ENCODE measurements at places on chromosomes 2 and 18. TPM values are rescaled to one million over a fixed set of nuclear protein-coding genes. Genes with fewer than 3 reads are reported as not detected.

- DNase-seq, result peak; percentile 35
Measured at GRCh38 chr2:228841877-228842276, 429.2 kb downstream of the PID1 start.

GRCh38 chr18:74980669-74981068 lies 228.3 kb downstream of the PTGR3 start:
- DNase-seq, result no peak

The DTNA gene
- 1.6 TPM for total RNA-seq

The GCKR gene
- not detected for total RNA-seq

The ASPRV1 gene
- total RNA-seq, result 0.68 TPM

DNA sequence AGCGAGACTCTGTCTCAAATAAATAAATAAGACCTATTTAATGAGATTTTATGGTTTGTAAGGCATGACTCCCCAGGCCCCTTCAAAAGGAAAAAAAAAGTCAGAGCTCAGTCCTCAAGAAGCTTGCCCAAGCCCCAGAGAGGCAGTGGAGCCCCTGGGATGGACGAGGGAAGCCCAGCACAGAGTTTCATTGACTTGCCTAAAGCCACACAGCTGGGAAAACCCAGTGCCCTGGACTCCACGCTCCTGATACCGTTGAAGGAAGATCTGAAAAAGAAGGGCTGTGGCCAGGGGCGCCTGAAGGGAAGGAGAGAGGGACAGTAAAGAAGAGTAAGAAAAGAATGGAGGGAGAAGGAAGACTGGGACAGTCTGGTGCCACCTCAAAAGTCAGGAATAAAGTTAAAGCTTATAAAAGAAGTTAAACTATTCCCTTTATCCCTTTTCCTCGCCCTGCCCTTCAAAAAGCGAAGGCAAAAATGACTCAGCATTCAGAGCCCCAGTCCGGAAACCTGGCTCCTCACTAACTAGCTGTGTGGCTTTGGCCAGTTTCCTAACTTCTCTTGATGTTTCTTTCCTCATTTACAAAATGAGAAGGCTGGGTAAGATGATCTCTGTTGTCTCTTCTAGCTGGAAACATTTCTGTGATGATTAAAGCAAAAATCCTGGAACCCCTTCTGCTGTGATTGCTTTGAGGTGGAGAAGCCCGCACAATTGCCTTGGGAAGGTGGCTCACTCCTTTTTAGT lies 46.7 kb downstream of the LYPD1 start:
- DNase-seq, result peak; percentile 96

The REG3A gene
- total RNA-seq, result not detected

DNA sequence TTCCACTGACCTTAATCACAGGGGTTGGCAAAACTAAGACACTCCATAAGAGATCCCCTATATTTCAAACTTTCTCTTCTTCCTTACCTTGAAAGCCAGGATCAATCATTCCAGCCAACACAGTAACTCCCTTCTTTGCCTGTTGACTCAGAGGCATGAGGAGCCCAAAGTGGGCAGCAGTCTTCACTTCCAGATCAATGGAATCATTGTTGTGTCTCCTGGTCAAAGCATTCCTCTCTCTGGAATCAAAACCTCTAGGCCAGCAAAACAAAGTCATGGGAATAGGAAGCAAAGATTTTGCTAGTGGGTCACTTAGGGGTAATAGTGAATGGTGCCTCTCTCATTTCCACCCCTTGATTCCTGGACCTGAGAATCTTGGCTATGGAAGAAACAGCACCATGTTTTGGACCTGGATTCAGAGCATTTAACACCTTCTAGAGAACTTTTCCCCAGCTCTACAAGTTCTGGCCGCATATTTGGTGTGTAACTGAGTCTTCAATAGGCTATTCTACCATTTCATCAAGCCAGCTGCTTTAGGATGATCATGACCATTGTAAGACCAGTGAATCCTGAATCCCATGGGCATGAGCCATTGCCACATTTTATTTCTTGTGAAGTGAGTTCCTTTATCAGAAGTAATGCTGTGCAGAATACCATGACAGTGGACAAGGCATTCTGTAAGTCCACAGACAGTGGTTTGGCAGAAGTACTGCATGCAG lies 65.7 kb upstream of the SERPINE2 start:
- DNase-seq, result peak; percentile 54

GRCh38 chr2:17476064-17476463 lies 42.2 kb downstream of the RAD51AP2 start:
- DNase-seq, result no peak

The IL36A gene
- not detected for total RNA-seq

DNA sequence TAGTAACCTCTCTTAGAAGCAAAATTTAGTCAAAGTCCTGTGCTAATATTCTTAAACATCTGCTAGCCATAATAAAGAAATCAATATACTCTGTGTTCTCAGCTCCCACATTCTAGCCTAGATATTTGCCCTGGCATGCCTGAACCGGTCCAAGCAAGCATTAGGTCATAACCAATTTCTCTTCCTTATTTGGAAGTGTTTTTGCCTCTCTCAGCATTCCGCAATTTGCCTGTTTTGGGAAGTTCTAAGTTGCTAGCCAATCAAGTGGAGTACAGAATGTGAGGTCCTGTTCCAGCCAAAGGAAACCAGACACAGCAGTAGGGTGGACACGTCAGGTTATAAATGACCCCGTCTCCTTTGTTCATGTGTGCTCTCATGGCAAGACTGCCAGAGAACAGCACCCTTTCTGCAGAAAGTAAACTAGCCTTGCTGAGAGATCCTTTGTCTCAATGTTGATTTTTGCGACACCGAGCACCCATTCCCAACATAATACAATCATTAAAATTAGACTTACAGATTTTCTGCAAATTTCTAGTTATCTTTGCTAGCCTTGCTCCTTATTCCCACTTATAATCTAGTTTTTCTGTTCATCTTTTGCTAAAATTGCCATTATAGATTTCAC lies 13.0 kb upstream of the SULT1C4 start:
- peak; percentile 17 for DNase-seq

- DNase-seq, result no peak
Measured at GRCh38 chr2:75348307-75348706, 149.0 kb upstream of the TACR1 start.

DNA sequence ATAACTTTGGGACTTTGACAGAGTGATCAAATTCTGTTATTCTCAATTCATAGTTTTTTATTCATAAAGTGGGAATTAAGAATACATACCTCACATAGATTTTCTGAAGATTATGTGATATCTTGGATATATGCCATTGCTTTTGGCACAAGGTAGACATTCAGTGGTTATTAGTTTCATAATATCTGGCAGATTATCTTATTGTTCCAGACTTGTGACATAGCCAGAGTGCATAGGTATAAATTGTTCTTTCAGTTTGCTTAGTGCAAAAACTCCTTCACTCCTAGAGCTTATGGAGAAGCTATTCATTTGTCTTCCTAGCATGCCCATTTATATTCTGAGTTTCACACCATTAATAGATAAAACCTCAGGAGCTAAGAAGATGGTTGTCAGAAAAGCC lies 222.0 kb downstream of the KCNE4 start:
- DNase-seq, result no peak

- DNase-seq, result no peak
Measured at GRCh38 chr18:9804517-9805104, 81.2 kb upstream of the TXNDC2 start.

DNA sequence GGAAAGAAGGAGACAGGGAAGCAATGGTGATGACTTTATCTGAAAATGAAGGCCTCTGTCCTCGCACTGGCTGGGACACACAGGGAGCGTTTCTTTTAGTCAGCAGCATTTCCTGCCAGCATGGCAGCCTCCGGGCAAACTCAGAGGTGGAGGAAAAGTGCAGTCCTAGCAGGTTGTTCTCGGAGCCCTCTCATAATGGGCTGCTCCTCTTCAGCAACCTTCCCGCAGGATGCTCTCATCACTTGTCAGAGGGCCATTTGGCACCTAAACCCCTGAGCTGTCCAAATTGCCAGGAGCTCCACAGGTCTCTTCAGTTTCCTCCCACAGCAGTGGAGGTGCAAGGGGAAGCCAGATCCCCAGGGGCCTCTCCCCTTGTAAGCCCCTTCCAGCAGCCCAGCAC lies 6.2 kb downstream of the STK39 start:
- DNase-seq, result peak; percentile 53

DNA sequence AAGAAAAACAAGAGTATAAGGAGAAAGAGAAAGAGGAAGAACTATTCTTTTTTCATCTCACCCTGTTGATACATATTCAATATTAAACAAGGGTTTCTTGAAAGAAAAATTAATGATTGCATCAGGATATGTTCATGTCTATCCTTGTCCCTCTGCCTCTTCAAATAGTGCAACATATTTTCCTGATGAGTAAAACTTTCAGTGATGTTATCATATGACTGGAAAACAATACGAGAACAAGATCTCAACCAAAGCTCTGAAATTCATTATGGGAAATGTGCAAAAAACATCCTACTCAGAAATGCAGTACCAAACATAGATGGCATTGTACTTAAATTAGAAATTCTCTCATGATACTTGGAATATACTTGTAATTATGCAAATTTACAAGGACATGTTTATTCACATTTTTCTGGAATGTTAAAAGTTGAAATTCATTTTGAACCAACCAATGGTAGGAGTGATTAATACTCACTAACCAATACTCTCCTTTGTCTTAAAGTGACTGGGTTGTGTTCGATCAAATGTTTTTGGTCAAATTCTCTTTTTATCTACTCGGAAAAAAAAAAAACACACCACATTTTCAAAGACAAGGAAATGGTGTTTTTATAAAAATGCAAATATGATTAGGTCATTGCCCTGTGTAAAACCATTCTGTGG lies 148.9 kb upstream of the GULP1 start:
- DNase-seq, result peak; percentile 10
